ENCODE measurements at places on chromosomes 6 and 20. TPM values are rescaled to one million over a fixed set of nuclear protein-coding genes. Genes with fewer than 3 reads are reported as not detected.

ULBP1 gene
- 0.38 TPM for total RNA-seq

KHDC1 gene
- 1.1 TPM for total RNA-seq

TP53TG5 gene
- 0.80 TPM for total RNA-seq

PHACTR3 gene
- 4.3 TPM for total RNA-seq

SPATA25 gene
- total RNA-seq: 2.4 TPM

IL20RA gene
- total RNA-seq: 10.1 TPM

GRCh38 chr20:48771542-48771941, 56.3 kb downstream of the PREX1 start:
- DNase-seq: no peak

DNA sequence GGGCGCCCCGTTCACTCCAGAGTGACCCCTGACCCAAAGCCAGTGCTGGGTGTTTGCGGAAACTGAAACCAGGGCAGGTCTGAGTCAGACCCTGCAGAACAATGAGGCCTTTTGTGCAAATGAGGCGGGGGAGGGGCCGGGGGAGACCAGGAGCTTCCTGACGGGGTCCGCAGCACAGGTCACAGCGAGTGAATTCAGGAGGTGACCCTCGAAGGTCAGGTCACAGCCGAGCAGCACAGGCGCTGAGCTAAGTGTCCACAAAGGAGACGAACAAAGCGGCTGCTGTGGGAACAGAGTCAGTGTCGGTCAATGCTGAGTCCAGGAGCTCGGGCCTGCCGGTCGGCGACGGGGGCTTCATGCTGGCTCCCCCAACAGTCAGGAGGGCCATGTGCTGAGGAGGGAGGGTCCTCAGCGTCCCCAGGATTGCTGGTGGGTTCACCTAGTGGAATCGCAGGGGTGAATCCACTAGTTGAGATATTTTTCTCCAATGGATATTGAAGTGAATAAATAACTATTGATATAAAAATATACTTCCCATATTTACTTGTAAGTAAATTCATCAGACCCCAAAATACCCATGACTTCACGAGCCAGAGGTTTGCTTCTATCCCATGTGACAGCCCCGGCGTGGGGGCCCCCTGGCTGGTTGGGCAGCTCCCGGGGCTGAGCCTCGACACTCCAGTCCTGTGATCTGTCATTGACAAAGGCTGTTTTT, 188.4 kb upstream of the SULF2 start:
- peak; percentile 52 for DNase-seq

DNA sequence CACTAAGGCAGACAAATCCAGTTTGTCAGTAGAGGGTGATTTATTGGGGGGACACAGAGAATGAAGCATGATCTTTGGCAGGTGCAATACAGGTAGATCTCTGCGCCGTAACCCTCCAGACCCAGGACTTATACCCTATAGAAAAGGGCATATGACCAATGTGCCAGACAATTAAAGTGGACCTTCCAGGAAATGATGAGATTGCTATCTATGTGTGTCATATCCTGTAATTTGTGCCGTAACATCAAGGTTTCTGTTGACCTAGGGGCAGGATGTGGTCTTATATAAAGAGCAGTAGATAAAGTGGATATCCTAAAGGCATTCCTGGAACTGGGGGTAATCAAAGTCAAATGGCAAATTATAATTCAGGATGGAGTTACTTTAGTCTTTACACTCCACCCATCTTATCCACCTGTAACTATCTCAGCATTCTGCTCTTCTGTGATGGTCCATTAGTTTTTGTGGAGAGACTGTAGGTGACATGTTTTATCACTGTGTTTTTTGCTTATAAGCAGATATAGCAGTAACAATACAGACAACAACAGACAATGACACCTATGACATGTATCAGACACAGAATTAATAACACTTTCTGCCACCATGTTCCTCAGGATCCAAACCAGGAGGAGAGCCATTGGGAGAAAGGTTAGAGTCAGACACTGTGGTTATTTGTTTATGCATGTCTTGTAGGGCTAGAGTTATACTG, 43.1 kb upstream of the ZNF337 start:
- DNase-seq: no peak

DNA sequence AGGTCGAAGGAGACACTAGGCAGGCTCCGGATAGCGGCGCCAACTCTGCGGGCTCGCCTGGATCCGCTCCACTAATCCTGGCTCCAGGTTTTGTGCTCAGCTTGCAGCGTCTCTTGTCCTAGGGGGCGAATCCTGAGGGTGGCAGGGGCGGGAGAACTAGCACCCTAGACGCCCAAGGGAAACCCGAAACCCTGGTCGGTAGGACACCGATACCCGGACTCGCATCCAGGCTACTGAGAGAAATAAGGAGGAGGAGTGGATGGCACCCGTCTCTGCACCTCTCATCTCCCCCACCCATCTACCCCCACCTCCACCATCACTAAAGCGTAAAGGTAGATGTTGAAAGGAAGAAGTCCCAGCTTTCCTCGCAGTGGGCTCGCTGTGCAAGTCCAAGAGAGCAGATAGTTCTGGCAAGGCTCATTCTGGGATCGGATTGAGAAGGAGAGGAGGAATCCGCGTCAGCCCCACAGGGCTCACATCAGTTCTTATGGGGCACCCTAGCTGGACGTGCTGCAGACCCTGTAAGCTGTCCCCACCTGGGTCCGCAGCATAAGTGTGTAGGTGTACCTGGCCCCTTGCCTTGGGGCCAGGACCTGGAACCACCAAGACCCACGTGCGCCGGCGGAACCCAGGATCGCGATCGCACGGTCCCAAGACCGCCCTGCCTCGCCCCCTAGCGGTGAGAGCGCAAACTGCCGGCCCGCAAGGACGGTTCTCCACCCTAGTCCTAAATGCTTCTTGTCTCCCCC, 6.9 kb downstream of the SLC32A1 start:
- DNase-seq: peak; percentile 59
